BJ (cell line): ENCODE measurements at places on chromosomes 4 and X.

DNA sequence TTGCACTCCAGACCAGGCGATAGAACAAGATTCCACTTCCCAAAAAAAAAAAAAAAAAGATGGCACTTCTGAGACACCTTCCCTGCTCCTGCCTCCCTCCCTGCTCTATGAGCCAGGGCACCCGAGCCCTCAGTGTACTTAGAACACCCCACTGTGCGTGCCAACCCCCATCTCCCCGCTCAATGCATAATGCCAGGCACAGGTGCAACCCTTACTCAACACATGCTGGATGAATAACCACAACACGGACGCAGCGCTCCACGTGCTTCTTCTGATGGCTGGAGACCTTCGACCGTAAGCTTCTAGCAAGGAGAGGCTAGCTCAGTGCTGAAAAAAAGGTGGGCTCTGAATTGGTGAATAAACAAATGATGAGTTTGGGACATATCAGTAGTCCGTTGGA, 19.9 kb upstream of the IRAK1 start:
- no peak for DNase-seq

GRCh38 chr4:112146502-112146813, 1.2 kb downstream of the FAM241A start:
- DNase-seq, result no peak

GRCh38 chrX:53481816-53482465, 47.8 kb upstream of the HSD17B10 start:
- no peak for DNase-seq

DNA sequence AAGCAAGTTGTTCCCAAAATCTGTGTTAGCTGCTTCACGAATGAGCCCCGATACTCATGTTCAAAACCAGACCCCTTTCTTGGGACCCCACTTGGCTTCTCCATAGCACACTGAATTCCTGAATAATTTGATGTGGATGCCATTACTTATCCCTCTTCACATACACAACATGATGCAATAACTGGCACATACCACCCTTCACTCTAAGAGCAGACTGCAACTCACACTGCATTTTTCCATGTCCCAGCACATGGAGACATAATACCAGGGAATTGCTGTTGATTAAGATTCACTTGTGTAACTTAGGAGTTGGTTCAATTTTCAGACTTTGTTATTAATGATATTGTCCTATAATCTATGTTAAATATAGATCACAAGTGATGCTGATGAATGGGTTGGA, 213.4 kb downstream of the MAML3 start:
- no peak for DNase-seq

DNA sequence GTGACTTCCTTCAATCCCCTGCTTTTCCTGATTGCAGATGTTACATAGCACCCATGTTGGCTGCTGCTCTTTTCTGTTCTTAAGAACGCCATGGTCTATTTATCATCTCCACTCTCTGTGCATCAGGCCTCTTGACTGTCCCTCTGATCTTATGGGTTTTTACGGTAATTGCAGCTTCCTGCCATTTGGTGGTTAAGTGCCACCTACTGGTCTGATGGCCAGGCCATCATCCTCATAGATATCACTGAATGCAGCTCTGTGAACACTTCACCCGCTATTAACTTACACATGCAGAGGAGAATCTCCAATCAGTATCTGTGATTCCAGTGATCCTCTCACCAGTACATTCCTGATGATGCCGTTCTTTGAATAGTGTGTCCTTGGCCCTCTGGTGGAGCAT, 382.4 kb downstream of the TRAM1L1 start:
- no peak for DNase-seq

GRCh38 chr4:26279446-26279845, 41.4 kb upstream of the RBPJ start:
- DNase-seq, result no peak

GRCh38 chr4:185805979-185806378, 6.0 kb downstream of the SORBS2 start:
- DNase-seq, result no peak

DNA sequence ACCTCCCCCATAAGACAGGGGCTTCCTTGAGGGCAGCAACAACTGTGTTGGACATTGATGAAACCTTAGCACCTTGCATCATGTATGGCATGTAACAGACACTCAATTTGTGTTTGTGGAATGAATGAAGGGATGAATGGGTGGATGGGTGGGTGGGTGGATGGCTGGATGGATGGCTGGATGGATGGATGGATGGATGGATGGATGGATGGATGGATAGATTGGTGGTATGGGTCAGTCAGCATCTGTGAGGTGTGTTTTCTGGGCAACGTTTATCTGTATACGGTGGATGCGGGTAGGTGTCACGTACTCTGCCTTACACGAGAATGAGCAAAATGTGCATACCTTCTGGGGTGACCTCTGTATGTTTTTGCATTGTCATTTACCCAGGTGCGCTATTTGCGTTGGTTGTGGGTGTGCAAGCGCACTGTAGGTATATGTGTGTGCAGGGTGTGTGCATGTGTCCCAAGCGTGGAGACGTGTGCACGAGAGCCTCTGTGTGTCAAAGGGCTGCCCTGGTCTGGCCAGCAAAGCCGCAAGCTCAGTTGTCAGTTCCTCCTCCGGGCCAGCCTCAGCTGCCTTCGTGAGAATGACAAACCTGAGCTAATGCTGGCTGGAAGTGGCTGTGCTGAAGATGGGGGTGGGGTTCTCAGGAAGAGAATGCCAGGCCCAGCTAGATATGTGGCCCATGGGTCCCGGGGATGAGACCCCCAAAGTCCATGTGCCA, 26.5 kb downstream of the ELF4 start:
- DNase-seq, result no peak

- no peak for DNase-seq
Measured at GRCh38 chrX:24166078-24166477, 16.5 kb downstream of the ZFX start.

DNA sequence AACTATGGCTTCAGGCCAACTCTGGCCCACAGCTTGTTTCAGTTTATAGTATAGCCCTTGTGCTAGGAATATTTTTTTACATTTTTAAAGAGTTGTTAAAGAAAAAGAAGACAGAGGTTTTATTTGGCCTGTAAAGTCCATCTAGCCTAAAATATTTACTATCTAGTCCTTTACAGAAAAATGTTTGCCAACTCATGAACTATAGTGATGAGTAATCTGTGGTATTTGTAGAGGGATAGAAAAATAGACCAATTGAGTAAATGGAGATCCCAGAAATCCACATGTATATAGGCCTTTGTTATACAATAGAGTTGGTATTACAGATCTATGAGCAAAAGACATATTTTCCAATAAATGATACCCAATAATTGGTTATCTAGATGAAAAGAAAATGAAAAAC, 288.7 kb downstream of the PRDM5 start:
- DNase-seq, result peak; percentile 16

- no peak for DNase-seq
Measured at GRCh38 chr4:184064877-184065276, 152.8 kb downstream of the ENPP6 start.

- DNase-seq, result no peak
Measured at GRCh38 chr4:96347582-96347981, 507.7 kb downstream of the PDHA2 start.

GRCh38 chrX:96453139-96453538, 231.5 kb upstream of the DIAPH2 start:
- no peak for DNase-seq

DNA sequence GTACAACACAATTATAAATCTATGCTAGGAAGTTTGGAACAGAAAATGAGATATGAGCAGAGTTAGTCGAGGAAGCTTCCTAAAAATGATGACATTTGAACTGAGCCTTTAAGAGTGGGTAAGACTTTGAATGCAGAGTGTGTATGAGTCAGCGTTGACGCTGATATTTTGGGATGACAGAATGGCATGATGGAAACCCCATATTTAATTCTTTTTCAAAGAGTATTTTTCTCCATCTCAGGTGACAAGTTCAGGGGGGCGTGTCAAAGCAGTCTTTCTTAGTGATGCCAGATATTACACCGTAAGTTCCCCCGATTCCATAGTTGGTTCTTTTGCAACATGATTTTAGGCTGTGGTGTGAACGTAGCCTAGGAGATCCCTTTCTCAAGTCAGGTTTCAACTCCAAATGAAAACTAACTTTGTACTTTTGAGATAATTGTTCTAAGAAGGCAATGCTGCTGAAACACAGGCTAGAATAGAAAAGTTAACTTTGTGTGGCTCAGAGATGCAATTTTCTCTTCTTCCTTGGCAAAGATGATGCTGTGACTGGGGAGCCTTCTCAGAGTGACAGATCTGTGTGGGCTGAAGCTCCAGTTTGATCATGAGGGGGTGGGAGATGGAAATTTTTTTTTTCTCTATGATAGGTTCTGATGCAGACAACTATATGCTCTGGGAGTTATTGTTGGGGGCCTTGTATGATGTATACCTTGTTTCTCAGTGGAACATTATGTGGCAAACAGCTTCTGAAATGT, 59.2 kb downstream of the GLUD2 start:
- no peak for DNase-seq

- no peak for DNase-seq
Measured at GRCh38 chr4:31237233-31237632, 517.1 kb downstream of the PCDH7 start.

- DNase-seq, result no peak
Measured at GRCh38 chrX:107504006-107504405, 54.6 kb downstream of the FRMPD3 start.
